ENCODE measurements at places on chromosomes 3 and 15. TPM values are rescaled to one million over a fixed set of nuclear protein-coding genes. Genes with fewer than 3 reads are reported as not detected.

The RASGRP1 gene
- polyA plus RNA-seq, result not detected

The BFSP2 gene
- polyA plus RNA-seq, result not detected

The NMNAT3 gene
- 6.9 TPM for polyA plus RNA-seq

The ZPLD1 gene
- not detected for polyA plus RNA-seq

The CSTA gene
- 4.9 TPM for polyA plus RNA-seq

The RTP1 gene
- polyA plus RNA-seq, result not detected

The PPP1R14D gene
- polyA plus RNA-seq, result 0.47 TPM

The RNF111 gene
- polyA plus RNA-seq, result 23.1 TPM

The MYO5C gene
- 13.7 TPM for polyA plus RNA-seq

The GPR160 gene
- 23.2 TPM for polyA plus RNA-seq

The PLA1A gene
- 0.16 TPM for polyA plus RNA-seq

The IL5RA gene
- polyA plus RNA-seq, result not detected

The CHRNA5 gene
- 3.7 TPM for polyA plus RNA-seq

The GOLGA8B gene
- polyA plus RNA-seq, result 104 TPM

The PYGO1 gene
- 0.94 TPM for polyA plus RNA-seq

The RBPMS2 gene
- polyA plus RNA-seq, result 0.08 TPM

The LYZL4 gene
- not detected for polyA plus RNA-seq

The EXD1 gene
- polyA plus RNA-seq, result not detected

The IQCF6 gene
- polyA plus RNA-seq, result not detected

The CFAP161 gene
- not detected for polyA plus RNA-seq

The RBSN gene
- polyA plus RNA-seq, result 7.9 TPM

The NPAP1 gene
- not detected for polyA plus RNA-seq

The PCCB gene
- polyA plus RNA-seq, result 84.1 TPM

The CFAP100 gene
- 0.63 TPM for polyA plus RNA-seq

The EOGT gene
- 4.0 TPM for polyA plus RNA-seq

The THRB gene
- 4.3 TPM for polyA plus RNA-seq

The RETNLB gene
- polyA plus RNA-seq, result not detected

The OSTN gene
- not detected for polyA plus RNA-seq

The TBC1D5 gene
- 19.2 TPM for polyA plus RNA-seq

The MEGF11 gene
- not detected for polyA plus RNA-seq

The CTXND1 gene
- polyA plus RNA-seq, result 1.2 TPM

Measured in HepG2 (cell line).